Ascending aorta (tissue), 2 donors: ENCODE measurements at places on chromosomes 16 and 17.

DNA sequence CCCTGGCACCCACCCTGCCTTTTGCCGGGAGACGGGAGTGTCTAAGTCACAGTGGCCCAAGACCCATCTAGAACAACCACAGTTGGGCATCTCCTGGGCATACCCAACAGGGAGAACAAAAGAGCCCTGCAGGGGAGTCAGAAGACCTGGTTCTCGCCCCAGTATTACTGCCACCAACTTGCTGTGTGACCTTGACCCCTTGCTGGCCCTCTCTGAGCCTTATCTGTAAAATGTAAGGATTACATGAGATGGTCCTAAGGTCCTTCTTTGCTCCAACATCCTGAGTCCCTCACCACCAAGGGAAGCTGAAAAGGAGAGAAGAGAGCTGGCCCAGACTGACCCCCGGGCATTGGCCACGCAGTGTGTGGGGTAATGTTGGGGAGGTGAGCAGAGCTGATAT lies 119.0 kb downstream of the CCT6B start:
- DNase-seq = no peak

DNA sequence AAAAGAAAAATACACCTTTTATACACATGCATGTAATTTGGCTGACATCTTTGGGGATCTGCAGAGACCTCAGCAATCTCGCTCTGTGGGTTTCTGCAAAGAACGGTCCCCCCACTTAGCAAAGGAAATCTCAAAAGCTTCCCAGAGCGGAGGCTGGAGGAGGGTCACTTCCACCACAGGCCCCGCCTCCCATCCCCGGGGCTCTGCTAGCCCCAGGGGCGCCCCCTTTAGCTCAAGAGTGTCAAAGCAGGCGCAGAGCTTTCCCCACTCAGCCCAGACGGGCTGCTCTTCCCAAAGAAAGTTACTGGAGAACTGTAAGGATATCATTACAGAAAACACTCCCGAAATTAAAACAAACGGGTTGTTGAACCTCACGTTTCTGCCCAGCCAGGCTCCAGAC lies 11.4 kb downstream of the SLC13A5 start:
- no peak for DNase-seq

GRCh38 chr17:9900044-9900594 lies 5.0 kb downstream of the RCVRN start:
- DNase-seq = no peak

GRCh38 chr16:55040366-55041086 lies 109.9 kb downstream of the IRX5 start:
- DNase-seq = no peak

DNA sequence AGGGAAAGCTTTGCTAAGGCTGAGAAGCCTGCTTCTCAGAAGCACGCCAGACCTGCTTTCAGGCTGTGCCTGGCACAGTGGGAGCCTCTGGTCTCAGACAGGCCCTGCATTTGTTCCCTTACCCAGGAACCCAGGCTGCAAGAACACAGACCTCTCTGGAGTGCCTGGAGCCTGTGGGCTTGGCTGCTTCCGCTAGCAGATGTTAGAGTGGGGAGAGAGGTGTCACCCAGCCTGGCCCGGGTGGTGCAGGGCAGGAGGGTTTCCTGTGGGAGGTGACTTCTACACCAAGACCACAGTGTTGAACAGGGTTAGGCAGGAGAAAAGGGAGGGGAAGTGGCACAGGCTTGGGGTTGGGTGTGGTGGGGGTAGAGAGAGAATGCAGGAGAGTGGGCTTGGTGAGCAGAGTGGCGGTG lies 35.8 kb upstream of the ADGRG1 start:
- DNase-seq = no peak

DNA sequence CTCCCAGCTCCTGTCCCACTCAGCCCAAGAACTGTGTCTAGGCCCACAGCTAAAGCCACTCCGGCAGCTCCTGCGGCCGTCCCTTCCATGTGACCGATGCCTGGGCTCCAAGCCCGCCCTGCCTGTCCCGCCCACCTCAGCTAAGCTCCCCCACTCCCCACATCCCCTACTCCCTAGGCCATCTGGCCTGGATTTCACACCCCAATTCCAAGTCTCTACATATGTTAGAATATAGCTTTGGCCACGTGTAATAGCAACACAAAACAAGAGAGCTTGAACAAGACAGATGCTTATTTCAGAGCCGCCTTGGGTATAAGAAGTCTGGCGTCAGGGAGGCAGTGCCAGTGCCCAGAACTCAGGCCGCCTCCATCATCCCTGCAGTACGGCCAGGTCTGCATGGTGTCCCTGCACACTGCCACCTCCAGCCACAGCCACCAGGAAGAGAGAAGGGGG lies 30.0 kb upstream of the USP22 start:
- no peak for DNase-seq

DNA sequence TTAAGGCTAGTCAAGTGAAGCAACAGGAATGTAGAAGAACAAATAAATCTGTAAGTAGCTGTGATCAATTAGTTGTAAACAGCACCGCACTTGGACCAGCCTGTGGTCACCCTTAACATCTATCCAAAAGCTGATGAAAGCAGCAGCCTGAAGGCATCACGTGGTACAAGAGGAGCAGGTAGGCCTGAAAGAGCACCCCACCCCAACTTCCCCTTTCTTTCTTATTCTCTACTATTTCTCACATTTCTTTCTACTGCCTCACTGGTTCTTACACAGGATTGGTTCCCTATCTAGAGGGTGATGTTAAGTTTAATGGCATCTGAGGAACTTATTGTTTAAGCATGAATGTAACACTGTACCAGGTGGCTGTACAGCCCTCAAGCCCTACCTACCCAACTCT lies 42.6 kb upstream of the CLEC18B start:
- no peak for DNase-seq

GRCh38 chr17:37083456-37083855 lies 134.7 kb downstream of the AATF start:
- DNase-seq = no peak

- DNase-seq = no peak
These were observed 5.8 kb downstream of the ARMC7 start for GRCh38 chr17:75115555-75115954.

GRCh38 chr16:50272687-50273381 lies 6.5 kb downstream of the ADCY7 start:
- no peak for DNase-seq

- DNase-seq = no peak
These were observed 189.9 kb downstream of the FTO start for GRCh38 chr16:53893731-53894435.

DNA sequence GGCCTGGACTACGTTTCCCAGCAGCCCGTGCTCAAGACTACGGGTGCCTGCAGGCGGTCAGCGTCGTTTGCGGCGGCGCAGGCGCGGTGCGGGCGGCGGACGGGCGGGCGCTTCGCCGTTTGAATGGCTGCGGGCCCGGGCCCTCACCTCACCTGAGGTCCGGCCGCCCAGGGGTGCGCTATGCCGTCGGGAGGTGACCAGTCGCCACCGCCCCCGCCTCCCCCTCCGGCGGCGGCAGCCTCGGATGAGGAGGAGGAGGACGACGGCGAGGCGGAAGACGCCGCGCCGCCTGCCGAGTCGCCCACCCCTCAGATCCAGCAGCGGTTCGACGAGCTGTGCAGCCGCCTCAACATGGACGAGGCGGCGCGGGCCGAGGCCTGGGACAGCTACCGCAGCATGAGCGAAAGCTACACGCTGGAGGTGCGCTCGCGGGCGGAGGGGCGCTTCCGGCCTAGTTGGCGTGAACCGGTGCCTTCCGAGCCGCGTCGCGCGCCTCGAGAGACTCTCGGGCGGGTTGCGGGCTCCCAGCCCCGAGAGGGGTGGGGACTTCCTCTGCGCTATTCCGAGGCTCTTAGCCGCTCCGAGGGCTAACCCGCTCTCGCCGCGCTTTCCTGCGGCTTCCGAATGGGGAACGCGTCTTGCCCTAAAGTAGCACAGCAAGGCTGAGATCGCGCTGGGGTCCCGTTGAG lies at the start of gene RBL2:
Gene RBL2, plus strand, starts transcription at position 95 of the 689 bp plus-strand sequence. Its CDS starts 86 bp downstream, at position 181.
- DNase-seq = peak; percentile 23

GRCh38 chr17:57873261-57874057 lies 23.6 kb upstream of the MRPS23 start:
- DNase-seq = no peak

GRCh38 chr17:8994319-8994718 lies 27.0 kb upstream of the NTN1 start:
- DNase-seq = peak; percentile 74

DNA sequence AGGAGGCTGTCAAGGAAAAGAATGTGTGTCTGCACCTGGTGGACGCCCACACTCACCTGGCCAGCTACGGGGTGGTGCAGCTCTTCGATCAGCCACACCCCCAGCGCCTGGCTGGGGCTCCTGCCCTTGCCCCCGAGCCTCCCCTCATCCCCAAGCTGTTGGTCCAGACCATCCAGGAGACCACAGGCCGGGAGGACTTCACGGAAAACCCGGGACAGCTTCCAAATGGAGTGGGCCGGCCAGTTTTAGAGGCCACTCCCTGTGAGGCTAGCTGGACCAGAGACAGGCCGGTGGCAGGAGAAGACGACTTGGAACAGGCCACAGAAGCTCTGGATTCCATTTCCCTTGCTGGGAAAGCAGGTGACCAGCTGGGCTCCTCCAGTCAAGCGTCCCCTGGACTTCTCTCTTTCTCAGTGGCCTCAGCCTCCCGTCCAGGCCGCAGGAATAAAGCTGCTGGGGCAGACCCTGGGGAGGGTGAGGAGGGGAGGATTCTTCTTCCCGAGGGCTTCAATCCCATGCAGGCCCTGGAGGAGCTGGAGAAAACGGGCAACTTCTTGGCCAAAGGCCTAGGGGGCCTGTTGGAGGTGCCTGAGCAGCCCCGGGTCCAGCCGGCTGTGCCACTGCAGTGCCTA lies 2.2 kb downstream of the WDR81 start:
- DNase-seq = no peak

DNA sequence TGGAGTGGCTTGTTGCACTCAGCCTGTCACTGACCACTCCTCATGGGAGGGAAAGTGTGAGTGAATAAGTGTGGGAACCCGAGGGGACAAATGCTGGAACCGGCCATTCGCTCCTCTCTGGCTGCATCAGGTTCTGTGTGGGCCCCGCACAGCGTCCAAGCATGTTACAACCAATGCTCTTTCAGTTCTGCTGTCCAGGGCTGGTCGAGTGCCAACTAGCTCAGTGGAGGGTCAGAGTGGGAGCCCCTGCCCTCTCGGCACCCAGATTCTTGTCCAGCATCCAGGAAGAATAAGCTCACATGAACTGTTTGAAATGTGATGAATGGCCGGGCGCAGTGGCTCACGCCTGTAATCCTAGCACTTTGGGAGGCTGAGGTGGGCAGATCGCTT lies 48.3 kb upstream of the FBXO47 start:
- DNase-seq = no peak

DNA sequence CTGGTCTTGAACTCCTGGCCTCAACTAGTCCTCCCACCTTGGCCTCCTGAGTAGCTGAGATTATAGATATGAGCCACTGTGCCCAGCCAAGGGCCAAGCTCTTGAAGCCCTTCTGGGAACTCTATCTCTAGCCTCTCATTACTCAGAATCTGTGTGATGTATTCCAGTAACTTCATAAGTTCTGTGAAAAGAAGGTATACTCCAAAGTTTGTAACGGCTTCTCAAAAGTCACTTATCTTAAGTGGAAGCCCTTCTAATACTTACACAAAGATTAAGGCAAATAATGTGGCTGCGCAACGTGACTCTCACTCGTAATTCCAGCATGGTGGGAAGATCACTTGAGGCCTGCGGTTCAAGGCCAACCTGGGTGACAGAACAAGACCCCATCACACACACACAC lies 19.1 kb upstream of the ATP6V0C start:
- no peak for DNase-seq

DNA sequence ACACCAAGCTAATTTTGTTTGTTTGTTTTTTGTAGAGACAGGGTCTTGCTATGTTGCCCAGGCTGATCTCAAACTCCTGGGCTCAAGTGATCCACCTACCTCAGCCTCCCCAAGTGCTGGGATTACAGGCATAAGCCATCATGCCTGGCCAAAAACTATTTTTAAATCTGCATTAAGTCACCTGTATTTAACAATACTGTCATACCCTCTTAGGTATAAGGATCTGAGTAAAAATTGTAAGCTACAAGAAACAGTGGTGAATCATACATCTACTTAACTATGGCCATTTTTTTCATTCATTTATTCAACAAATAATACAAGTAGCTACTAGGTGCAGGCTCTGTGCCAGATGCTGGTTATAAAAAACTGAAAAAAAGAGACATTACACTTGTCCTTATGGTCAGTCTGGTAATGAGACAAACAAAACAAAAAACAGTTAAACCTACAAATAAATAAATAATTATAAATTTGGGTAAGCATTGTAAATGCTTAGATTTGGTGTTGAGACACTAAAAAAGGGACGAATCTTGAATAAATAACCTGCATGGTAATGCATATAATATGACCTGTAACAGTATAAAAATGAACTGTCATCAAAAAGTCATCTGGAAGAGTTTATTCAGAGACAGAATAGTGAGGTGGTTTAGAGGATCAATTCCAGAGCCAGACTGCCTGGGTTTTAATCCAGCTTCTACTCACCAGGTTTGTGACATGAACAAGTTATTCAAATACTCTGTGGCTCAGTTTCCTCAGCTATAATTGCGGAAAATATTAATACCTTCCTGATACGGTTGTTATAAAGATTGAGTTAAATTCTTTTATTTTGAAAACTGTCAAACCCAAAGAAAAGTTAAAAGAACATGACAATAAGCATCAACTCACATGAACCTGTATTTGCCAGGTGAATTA lies 26.8 kb downstream of the BRIP1 start:
- DNase-seq = no peak

DNA sequence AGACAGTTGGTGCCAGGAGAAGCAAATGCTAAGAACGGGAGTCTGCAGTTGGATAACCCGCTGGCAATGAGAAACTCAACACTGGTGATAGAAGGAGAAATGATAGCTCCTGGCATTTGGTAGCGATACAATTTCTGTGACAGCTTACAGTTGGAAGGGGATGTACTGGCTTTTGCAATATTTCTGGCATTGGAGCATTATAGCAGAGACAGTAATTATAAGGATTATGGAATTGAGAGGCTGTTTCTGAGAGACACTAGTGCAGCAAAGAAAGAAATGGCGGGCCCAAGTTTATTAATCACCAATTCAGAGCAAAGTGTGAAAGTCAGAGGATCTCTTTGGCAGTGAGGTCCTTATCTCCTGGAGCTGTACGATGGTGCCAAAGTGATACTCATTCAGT lies 16.1 kb upstream of the SDK2 start:
- DNase-seq = no peak

- no peak for DNase-seq
These were observed 416.0 kb downstream of the MAF start for GRCh38 chr16:79184464-79185030.

DNA sequence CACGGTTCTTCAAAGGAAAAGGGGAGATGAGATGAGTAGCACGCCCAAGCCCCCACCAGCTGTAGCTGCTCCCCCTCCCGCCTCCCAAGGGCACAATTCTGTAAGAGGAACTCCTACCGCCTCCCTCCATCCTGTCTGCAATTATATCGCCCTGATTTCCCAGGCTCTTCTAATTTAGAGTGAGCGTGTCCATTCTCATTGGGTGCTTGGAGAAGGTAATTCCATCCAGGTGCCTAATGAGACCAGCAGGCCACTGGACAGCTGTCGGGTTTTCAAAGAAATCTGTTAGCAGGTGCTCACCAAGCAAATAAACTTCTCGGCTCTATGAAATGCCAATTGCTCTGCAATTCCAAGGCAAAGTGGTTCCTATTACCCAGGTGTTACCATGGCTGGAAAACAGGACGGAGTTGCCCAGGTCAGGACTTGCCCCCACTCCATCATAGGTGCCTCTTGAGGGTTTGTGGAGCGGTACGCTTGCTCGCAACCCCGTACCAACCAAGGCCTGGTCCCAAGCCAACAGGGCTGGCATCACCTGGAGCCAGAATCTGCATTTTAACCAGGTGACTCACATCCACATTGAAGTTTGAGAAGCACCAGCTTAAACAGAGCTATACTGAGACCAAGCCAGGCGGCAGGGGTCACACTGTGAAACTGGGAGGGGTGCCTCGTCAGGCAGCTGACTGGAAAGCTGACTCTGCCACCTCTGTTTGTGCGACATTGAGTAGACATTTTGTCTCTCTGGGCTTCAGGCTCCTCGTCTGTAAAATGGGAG lies 16.5 kb upstream of the MEAK7 start:
- no peak for DNase-seq
